ENCODE measurements at places on chromosomes 7 and 10.

DNA sequence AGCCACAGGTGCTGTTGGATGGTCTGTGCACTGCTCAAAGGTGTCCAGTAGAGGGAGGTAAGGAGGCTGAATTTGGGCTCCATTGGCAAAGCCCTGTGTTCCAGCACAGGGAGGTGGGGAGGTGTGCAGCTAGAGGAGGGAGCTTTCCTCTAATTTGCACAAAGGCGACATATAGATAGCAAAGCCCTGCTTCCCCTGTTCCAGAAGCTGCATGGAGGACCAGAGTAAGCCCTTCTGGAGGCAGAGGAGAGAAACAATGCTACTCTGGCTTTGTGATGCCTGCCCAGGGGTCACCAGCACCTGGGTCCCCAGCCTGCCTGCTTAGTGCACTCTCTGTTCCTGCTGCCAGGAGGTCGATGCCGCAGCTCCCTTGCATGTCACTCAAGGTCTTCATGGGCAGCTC is 3.4 kb upstream of the ARHGAP22 start:
- peak; percentile 46 for DNase-seq

GRCh38 chr7:123191132-123191531 is 8.6 kb downstream of the SLC13A1 start:
- no peak for DNase-seq

GRCh38 chr10:92690915-92691590 is 1.3 kb downstream of the HHEX start:
- peak; percentile 73 for DNase-seq

GRCh38 chr7:116342125-116342524 is 131.8 kb downstream of the TES start:
- no peak for DNase-seq

GRCh38 chr7:22251281-22251680 is 105.7 kb downstream of the RAPGEF5 start:
- no peak for DNase-seq

DNA sequence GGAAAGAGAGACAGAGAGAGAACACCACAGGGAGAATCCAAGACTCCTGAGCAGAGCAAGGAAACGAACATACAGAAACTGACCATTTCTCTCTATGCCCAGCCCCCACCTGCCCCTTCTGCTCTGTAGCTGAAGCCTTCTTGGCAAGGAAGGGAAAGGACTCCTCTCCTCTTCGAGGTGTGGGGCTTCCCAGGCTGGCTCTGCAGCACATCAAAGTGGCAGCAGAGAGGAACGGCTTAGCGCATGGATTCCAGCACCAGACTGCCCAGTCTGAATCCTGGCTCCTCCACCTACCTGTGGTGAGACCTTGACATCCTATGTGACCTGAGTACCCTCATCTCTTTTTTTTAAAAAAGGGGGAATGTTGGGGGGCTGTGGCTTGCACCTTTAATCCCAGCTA is 69.4 kb downstream of the SH3PXD2A start:
- DNase-seq, result no peak

- no peak for DNase-seq
Observed at GRCh38 chr10:112498806-112499205, 51.8 kb downstream of the VTI1A start.

- no peak for DNase-seq
Observed at GRCh38 chr10:59750155-59750945, 2.9 kb downstream of the MRLN start.

DNA sequence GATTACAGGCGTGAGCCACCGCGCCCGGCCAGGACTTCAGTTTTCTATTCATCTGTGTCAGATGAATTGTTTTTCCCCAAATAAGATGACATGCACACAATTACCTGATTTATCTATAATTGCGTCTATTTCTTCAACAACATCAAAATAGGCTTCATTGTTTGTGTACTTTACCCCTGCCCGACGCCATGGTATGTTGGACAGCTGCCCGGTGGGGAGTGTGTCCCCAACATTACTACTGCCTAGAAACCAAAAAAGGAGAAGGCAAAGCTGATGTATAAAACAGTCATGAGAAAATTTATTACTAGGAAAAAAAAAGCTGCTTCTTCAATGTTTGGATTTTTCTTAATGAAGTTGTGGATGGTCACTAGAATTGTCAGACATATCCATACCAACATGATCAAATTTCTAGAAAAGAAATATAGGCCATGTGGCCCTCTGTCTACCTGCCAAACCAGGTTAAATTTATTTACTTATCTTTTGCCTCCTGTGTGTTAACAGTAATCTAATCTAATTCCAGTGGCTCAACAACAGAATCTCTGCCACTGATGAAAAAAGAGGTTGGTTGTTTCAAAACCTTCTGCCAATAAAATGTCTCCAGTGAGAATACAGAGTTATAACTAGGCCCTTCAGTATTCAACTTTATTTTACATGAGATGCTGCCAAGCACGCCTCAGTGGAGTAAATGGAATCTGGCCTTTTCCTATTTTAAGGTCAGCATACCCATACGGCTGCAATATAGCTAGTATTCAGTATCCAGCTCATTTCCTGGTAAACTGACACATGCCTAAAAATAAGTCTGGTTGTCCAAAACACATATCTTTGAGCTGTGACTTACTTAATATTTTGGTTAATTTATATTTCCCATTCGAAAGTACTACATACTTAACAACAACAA is 16.5 kb downstream of the AP3M1 start:
- DNase-seq, result no peak

DNA sequence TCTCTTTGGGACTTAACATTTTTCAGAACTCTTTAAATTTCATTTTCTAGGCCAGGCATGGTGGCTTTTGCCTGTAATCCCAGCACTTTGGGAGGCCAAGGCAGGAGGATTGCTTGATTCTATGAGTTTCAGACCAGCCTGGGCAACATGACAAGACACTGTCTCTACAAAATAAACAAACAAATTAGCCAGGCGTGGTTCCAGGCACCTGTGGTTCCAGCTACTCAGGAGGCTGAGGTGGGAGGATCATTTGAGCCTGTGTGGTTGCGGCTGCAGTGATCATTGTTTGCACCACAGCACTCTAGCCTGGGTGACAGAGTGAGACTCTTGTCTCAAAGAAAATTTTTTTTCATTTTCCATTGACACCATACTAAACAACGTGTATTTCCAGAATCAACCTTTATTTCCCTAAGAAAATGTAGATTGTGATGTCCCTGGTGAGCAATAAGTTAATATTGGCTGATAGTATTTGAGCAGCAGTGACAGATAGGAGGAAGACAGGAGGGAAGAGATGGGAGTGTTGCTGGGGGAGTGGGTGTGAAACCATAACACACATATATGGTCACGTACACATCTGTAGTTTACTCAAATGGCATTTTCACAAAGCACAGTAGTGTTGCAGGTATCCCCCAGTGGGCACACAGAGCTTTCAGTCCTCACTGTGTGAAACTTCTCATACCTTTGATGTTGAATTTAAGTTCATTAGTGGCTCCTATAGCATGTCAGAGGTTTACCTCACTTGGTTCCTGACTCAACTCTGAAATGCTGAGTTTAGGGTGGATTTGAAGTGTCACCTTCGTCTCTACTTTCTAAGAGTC is 205.6 kb downstream of the AUTS2 start:
- DNase-seq, result no peak

DNA sequence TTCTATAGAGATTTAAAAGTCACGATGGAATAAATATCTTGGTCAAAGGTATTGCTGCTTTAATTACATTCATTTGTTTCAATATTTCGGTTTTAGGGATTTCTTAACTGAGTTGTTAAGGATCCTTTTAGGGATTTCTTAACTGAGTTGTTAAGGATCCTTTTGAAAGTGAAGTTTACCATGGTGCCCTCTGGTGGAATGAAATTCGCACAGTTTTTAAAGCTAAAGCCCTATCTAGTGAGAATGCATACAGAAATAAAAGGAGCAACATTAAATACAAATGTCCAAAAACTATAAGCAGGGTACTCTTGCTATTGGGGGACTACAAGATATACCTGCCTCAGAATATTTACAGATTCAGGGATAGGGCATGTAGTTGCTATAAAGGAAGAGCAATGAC is 193.7 kb downstream of the RNLS start:
- DNase-seq, result peak; percentile 72

DNA sequence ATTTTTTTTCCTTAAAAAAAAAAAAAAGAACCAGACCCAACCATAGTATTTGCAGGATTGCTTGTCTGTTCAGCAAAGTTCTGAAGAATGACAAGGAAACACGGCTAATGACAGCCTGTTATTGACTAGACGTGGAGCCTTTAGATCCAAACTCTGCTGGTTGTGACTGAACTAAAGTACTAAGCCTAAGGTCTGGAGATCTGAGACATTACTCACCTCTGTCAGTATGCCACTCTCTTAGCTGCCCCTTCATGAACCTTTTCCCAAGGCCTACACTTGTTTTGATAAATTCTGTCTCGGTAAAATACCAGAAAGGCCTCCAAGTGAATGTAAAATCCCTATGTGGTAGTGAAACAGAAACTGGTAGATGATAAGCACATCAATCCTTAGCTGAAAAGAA is 101.0 kb downstream of the CABCOCO1 start:
- DNase-seq, result no peak

DNA sequence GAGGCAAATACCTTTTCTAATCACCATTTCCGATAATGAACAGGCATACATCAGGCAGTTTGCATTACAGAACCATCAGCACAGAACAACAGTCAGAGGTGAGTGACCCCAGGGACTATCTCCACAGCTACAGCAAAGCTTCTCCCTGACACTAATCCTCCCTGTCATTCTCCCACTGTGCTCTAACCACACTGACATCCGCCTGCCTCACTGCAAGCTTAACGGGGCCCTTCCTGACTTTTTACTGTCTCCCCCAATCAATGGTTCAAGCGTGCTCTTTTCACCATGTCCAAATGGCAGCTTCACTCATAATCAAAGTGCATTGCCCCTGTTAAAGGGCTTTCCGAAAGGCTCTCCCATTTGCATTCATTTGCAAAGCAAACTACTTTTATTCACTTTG is 196.3 kb downstream of the DNAJC1 start:
- no peak for DNase-seq

DNA sequence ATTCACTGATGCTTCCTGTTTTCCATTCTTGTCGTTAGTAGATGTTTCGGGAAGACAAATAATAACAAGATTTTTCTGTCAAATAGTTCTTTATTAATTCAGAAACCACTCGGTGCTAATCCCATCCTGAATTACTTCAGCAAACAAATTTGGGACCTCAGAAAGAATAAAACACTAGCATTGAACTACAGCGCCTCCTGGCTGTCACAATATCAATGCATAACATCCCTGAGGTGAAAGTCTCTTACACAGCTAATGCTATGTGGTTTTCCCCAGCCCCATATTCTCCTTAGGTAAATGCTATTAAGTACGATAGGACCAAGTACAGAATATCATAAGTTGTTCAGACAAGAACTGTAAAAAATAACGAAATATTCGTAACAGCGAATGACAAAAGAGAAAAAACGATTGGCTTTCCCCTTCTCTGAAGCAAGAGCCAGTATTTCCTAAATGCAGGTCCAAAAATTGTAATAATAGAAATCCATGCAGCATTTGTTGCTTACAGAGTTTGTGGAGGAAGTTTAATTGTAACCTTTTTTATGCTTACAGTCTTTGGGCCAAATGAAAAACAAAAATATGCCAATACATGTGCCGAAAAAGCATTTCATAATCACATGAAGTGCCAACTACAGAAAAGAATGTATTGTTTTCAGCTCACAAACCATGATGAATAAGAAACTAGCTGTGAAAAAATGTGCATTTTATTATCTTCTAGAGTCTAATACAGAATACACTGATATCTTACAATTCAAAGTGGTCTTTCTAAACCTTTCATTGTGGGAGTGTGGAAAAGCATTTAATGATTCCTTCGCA is 47.3 kb downstream of the MYPN start:
- DNase-seq, result peak; percentile 77

GRCh38 chr10:3766046-3766756 is 18.8 kb downstream of the KLF6 start:
- DNase-seq, result peak; percentile 48

Measured in suppressor macrophage treated with lipopolysaccharide for 1 hour (primary cell).